DMS53 (cell line): ENCODE measurements at places on chromosomes 11 and 22.
A peak's percentile ranks its signal among the peaks of the same experiment; 100 is the strongest.

- no peak for DNase-seq
These were observed 711.1 kb upstream of the LRRC4C start for GRCh38 chr11:42170601-42171000.

DNA sequence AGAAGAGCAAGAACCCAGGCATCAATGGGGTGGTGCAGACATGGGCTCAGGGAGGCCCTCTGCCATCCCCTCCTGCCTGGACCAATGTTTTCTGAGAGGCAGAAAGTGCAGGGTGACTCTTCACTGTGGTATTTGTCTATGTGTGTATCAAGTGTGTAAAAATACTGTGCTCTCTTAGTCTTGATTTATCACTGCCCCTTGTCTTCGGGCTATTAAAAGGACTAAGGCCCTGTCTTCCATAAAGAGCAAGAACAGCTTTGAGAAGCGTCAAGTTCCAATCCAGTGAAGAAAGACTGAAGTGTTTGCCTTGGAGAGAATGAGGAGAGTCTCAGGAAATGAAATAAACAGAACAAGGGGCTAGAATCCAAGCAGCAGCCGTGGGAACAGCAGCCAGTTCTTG is 14.4 kb downstream of the PRSS23 start:
- DNase-seq: peak; percentile 39

DNA sequence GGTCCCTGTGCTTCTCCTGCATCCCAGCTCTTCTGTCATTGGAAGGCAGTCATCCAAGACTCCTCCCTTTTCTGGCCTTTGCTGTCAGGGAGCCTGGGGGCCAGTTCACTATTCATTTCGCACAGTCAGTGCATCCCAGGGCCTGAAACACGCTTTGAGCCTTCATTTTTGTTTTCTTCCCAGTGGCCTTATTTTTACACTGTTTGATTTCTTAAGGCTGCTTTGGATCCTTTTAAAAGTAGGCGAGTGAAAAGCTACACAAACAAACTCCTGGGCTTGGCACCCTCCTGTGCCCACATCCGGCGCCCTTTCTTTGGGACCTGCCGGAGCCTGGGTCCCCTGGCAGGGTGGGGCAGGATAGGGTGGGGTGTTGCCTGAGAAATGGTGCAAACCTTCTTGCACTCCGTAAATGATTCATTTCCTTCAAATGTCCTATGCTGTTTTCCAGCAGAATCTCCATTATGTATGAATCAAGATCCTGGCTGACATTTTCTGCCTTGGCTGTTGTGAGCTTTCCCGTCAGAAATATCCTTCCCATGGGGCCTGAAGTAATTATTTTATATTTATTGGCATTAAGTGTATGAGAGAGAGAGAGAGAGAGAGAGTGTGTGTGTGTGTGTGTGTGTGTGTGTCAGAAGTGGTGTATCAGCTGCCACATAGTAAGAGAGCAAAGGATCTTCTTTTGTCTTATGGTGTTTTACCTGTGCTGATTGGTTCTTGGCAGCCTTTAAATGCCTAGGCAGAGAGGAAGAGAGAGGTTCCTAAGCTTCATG is 45.6 kb downstream of the BCR start:
- DNase-seq: no peak

DNA sequence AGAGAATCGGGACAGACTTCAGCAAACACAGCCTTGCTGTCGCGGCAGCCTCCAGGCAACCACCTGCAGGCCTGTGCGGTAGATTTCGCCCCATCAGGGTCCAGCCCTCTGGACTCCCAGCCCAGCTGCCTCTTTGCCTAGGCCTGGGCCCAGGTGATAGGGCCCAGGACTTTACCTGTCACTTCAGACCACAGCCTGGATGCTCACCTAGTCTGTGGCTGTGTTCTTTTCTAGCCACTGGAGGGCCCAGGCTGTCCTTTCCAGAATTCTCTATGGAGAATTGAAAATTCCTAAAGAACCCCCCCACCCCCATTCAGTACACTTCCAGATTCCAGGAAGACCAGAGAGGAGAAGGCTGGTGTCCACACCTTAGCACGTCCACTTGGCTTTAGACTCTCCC is 30.6 kb upstream of the RAB1B start:
- no peak for DNase-seq

- no peak for DNase-seq
These were observed 33.2 kb upstream of the BRSK2 start for GRCh38 chr11:1356478-1356960.

- no peak for DNase-seq
These were observed 558.3 kb downstream of the JRKL start for GRCh38 chr11:96948066-96948465.

DNA sequence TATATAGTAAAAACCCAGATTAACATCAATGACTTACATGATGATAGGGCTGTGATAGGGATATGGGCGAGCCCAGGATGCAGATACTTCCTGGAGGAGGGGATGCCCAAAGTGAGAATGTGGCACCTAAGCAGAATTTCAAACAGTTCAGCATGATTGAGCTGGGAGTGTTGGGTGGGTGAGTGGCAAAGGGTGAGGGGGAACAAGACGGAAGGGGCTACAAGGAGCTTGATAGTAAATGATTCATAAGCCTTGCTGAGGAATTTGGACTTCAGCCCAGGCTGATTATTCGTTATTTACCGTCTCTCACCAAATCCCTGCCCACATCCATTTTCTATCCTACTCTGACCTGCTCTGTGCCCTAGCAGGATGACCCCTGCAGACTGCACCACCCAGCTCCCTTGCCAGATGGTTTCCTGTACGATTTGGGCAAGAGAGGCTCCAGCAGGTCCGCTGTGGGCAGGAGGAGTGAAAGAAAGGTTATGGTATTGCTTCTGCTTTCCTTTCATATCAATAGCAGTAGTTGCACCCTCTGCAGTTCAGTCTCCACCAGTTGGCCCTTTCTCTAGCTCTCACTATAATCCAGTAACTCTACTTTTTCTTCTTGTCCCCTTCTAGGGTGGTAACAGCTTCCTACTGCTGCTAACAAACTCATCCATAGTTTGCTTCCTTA is 30.3 kb upstream of the SIK2 start:
- DNase-seq: no peak

DNA sequence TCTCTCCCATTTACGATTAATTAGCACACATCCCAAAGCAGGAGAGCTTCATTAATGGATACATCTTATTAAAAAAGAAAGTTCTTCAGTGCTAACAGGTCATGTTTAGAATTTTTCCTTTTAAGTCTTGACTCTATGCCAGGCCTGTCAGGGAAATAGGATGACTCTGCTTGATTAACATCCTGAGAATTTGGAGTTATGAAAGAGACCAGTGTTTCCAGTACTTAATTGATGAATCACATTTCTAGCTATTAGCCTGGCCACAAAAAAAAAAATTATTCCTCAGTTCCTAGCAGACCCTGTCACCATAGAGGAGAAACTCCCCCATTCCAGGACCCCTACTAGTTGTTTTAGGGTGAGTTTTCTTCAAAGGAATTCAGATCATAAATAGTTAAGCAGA is 23.6 kb upstream of the ME3 start:
- DNase-seq: no peak

DNA sequence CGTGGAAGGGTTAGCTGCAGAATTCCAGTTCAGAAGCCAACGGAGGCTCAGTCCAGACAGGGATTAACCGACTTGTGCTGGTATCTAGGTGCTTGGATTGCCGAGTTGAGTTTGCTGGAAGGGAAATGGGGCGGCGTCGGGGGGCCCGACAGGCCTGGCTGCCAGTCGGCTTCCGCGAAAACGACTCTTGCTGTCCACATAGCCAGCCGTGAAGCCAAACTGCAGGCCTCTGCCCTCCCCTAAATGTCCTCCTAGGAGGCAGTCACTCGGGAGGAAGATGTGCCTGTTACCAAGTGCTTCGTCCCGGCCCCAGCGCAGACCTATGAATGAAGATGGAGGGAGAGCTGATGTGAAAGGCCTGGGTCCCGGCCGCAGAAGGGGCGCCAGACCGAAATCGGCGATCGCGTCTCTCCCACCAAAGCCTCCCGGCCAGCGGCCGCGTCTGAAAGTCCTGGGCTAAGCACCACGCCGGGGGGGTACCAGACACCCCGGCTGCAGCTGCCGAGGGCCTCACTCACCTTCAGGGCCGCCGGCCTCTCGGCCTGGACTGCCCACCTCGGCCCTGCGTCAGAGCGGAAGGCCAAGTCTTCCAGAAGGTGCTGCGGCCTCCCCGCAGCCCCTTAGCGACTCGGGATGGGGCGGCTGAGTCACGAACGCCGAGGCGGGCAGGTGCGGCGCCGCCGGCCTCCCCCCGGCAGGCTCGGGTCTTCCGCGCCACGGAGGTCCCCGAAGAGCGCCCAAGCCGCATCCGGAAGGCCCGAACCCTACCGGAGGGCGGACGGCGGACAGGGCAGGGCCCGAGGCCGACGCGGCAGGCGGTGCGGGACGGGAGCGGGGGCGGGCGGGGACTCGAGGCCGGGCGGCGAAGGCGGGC is 7.5 kb downstream of the DPAGT1 start:
- DNase-seq: peak; percentile 71

DNA sequence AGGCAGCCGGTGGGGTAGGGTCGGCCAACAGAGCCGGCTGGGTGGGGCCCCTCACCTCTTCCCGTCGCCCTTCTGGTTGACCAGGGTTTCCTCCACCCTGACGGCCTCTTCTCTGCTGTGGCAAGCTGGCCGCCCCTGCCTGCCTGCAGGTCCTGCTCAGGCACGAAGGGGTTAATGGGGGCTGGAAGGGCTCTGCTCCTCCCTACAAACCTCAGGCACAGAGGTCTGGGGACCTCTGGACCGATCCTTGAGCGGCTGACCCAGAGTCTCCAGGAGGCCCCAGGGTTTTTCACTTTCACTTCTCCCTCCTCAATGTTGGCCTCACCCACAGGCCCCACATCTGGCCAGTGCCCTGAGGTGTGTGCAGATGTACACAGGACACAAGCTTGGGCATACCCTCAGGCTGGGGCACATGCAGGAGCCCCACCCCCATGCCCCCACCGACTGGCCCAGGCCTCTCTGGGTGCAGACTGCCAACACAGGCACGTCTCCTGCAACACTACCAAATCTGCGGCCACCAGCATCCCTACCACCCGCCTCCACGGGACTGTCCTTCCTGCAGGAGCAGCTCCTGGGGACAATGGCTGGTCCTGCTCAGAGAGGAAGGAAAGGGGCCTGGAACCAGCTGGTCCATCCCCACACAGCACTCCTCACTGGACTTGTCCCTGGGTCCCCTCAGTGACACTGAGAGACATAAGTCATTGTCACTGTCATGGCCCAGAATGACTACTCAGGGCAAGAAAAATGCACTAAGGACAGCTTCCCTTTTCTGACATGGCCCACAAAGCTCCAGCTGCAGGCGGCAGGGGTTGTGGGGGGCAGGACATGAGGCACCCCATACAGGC is 3.2 kb upstream of the TBX1 start:
- DNase-seq: no peak

DNA sequence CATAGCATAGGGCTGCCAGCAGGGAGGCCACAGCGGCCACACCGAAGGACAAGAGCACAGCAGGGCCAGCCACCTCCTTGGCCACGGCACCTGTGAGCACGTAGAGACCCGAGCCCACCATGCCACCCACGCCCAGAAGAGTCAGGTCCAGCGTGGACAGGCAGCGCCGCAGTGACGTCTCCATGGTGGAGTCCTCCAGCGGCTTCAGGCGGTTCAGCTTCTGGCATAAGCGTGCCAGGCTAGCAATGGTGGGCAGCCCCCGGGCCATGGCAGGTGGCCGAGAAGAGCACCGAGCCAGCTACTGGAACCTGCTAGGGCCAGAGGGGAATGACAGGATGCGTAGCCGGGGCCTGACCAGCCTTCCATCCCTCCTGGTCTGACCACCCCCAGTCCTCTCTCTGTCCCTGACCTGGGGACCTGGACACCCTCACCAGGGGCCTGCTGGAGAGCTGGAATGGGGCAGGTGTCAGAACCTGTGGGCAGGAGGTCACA is 770 bp downstream of the SLC7A4 start:
- DNase-seq: no peak

DNA sequence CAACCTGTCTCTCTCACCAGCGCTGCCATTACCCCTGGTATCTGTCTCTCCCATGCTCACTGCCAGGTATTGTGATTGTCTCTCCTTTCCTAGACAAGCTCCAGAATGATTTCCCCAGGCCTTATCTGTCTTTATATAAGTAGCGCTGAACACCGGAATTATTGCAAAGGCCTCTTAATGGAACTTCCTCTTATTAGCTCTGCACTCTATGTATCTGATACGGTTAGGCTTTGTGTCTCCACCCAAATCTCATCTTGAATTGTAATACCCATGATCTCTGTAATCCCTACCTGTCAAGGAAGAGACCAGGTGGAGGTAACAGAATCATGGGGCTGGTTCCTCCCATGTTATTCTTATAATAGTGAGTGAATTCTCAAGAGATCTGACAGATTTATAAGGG is 39.3 kb downstream of the DDI1 start:
- DNase-seq: no peak

DNA sequence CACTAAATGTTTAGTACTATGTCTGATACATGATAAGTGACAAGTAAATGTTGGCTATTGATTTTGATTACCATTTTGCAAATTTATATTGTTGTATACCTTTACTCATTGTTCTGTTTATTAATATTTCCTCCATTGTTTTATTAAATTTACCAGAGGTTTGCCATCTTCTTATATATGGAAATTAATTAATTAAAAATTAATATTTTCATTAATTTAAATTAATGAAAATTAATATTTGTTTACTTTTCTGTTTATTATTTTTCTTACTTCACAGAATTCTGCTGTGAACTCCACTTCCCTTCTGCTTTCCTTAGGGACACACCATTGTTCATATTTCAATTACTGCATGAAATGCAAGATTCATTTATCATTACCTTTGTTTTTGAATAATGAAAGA is 331.0 kb downstream of the LARGE1 start:
- DNase-seq: no peak

GRCh38 chr11:11786771-11787170 is 55.0 kb upstream of the USP47 start:
- DNase-seq: peak; percentile 58

GRCh38 chr11:28086569-28086968 is 21.4 kb downstream of the KIF18A start:
- no peak for DNase-seq

DNA sequence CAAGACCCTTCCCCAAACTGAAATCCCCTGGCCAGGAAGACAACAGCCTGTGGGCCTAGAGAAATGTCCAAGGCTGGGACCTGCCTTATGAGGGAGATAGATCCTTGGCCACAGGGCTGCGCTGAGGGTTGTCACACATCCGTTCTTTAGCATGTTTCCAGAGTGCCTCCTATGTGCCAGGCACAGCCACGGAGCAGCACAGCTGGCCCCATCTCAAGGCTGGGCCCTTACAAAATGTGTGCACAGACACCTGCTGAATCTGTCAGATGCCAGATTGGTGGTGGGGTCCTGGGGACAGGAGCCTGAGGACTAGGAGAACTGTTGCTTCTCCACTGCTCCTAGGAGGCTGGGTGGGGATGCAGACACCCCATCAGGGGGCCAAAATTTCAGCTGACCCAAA is 11.2 kb downstream of the GRIK4 start:
- DNase-seq: no peak

GRCh38 chr11:94851864-94852636 is 83.9 kb downstream of the AMOTL1 start:
- DNase-seq: peak; percentile 61

DNA sequence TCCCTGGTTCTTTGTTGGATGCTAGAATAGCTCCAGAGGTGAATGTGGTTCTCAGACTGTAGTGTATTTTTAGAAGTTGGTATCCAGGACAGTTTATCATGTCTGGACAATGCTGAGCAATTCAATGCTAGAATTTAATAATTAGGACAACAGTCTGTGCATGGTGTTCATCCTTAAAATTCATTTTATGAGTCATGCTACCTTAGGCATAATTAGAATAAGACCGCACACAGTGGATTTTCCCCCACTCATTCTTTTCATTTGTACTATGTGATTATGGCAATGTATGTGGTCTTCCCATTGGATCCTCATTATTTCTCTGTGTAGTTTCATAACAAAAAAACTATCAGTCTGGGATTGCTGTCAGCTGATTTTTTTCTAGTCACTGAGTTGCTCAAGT is 196.7 kb downstream of the ARHGAP42 start:
- no peak for DNase-seq
